ENCODE measurements at places on chromosomes 12 and 14.

DNA sequence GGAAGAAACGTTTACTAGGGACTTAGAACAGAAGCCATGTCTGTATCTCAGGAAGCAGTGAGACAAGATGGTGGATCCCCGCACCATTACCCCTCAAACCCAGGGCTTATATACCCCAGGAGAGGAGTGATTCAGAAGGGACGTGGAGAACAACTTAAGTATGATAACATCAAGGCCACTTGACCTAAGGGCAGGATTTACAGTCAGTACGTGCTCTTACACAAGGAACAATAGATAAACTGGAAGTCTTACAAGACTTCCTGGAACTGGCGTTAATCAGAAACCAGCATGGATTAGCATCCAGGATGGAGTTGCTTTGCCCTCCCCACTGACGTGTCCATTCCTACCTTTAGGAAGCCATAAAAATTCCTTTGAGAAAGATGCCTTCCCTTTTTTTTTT lies 8.6 kb upstream of the ETFBKMT start:
- no peak for DNase-seq

DNA sequence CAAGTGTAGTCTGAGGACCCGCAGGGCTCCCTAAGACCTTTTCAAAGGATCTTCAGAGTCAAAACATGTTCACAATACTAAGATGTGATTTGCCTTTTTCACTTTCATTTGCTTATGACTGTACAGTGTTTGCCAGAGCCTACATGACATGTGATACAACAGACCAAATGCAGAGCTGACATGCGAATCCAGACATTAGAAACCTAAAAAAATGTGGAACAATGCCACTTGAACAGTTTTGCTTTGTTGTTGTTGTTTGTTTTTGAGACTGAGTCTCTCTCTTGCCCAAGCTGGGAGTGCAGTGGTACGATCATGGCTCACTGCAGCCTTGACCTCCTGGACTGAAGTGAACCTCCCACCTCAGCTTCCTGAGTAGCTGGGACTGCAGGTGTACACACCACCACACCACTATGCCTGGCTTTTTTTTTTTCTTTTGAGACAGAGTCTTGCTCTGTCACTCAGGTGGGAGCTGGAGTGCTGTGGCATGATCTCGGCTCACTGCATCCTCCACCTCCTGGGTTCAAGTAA lies 5.3 kb upstream of the RAB35 start:
- peak; percentile 59 for DNase-seq

DNA sequence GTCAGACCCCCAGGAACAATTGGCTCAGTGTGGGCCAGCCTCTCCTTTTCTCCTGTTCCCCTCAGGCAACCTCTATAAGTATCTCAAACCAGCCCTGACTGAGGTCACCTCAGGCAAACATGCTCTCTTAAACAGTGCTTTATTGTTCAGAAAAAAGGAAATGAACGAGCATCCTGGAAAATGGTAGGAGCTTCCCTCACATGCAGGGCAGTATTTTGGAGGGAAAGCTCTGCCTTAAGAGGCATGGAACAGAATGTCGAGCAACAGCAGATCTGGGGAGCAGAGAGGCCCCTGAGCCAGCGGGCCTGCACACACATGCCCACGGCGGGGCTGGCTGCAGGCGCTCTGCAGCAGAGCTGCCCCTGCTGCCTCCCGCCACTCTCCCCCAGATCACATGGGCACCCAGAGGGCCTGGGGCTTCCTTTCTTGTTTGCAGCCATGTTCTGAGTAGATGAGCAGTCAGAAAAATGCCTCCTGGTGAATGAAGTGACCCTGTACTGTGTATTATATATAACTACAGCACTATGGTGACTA lies 42.0 kb downstream of the MOK start:
- no peak for DNase-seq

- DNase-seq: no peak
These were observed 34.2 kb downstream of the PTPRB start for GRCh38 chr12:70603044-70603443.

- no peak for DNase-seq
These were observed 263.2 kb upstream of the NPAS3 start for GRCh38 chr14:32675433-32675832.

DNA sequence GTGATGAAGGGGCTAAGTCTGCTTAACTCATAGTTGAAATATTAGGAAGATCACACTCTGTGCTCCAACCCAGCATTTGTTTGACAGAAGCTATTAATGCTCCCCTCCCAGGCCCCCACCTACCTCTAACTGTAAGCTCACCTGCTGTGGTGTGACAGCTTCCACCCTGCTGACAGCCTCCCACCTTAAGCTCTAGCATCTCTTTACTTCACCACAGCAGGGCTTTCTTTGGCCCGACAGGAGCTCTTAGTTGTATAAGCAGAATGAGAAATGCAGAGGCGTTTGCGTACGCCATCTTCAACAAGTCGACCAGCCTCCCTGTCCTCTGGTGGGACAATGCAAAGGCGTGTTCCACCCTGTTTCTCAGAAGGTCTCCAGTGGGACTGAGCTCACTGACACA lies 80.1 kb upstream of the OSBPL8 start:
- no peak for DNase-seq

Data from GM13976 (cell line).